RPMI8226 (cell line): ENCODE measurements at places on chromosomes 1 and 21.

DNA sequence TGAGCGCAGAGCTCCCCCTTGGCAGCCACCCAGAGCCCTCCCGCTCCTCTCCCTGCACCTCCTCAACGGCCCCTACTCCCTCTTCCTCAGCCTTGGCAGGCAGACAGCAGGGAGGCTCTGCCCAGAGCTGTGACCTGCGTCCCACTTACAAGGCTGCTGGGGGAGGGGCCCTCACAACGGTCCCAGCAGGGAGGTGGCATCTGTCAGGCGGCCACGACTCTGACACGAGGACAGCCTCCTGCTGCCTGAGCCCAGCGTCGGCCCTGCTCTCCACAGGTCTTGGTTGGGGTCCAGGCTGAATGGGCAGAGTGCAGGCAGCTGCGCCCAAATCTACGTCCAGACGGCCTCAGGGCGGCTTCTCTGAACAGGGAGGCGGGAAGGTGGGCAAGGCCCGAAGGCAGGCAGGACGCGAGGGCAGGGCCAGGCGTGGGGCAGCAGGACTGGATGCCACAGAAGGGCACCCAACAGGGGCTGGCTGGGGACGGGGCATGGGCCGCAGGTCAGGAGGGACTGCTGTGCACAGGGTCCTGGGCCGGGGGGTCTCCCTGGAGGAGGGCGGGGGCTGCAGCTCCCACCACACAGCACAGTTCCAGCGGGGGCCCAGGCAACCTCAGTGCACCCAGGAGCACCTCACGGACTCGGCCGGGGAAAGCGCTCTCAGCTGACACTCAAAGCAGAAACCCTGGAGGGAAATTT is 7.5 kb downstream of the SLC19A1 start:
- DNase-seq: no peak

DNA sequence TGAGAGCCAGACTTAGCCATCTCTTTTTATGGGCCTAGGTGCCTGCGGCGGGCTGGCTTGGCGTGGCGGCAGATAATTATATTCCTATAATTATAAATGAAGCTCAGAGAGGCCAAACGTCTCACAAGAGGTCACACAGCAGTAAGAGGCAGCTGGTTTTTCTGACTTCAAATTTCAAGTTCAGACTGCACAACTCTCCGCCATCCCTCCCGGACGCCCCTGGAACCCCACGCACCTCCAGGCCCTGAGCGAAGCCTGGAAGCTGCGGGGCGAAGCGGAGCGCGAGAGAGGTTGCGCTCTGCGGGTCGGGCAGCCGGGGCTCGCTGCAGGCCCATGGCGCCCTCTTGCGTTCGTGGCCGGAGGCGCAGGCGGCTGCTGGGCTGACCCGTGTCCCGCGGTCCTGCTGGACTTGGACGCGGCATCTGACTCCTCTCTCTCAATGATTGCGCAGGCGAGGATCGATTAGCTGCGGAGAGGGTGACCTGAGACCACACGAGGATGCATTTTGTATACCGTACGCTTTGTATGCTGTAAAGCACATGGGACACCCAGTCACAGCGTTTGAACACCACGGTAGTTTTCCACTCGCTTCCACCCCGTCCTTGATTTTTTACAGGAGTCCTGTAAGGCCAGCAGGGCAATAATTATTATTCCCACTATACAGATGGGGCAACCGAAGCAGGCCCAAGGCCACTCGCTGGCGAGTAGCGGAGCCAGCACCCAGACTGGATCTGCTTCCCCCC is 272.7 kb downstream of the FOXD2 start:
- peak; percentile 73 for DNase-seq

- no peak for DNase-seq
Observed at GRCh38 chr21:38056481-38056880, 140.2 kb upstream of the KCNJ6 start.

DNA sequence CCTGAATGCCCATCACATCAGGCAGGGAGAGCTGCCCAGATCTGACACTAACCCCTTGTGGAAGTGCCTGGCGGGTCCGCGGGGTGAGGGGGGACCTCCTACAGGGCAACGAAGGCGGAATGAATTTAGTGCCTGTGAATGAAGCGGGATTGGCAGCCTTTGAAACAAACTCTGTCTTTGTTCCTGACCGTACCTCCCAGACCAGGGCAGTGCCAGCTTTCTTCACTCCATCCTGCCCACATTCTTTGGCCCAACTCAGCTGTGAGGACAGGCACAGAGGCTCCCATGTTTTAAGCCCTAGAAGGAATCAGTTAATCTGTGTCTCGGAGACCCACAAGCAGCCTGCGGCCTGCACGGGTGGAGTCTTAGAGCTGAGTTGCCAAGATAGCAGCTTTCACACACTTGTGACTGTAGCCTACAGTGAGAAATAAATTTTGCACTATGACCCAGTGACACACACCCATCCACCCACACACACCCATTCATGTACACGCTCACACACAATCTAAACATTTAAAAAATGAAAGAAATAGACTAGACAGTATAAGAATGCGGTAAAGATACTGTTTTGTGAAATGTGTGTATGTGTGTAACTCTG is 60.1 kb upstream of the USP24 start:
- no peak for DNase-seq

GRCh38 chr1:107149946-107150345 is 9.1 kb downstream of the NTNG1 start:
- DNase-seq: no peak

GRCh38 chr1:239222999-239223398 is 163.4 kb upstream of the CHRM3 start:
- DNase-seq: no peak

- no peak for DNase-seq
Observed at GRCh38 chr1:214568328-214568727, 16.9 kb upstream of the PTPN14 start.

- no peak for DNase-seq
Observed at GRCh38 chr21:41753006-41753898, 13.6 kb downstream of the RIPK4 start.

GRCh38 chr1:53477651-53478501 is 18.7 kb downstream of the DMRTB1 start:
- DNase-seq: no peak

DNA sequence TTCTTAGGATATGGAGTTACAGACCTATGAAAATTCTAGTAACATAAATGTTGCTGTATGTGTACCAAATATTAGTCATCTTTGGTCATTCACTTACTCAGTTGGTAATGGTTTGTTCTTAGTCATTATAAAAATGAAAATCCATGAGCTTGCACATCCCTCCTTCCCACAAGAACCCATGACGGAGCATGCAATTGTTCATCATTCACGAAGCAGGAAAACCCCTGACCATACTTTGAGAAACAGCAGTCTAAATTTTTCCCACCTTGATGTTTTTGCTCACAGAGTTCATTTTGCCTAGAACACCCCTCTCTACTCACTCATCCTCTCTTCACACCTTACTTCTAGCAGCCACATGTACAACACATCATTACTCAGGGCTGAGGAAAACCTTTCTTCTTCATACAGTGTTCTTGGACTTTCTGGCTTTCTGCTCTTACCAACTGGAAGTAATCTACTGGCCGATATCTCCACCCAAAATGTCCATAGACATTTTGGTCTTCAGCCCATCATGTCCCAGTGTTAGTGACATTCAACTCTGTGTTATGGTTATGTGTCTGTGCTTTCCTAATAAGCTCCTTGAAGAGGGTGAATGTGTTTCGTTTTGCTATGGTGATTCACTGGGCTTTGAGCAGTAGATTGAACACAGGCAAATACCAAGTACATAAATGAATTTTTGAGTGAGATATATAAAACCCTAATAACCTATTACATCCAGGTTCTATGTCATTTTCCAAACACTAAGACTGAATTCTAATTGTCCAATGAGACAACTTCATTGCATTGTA is 189.9 kb downstream of the ZC3H11B start:
- DNase-seq: no peak

DNA sequence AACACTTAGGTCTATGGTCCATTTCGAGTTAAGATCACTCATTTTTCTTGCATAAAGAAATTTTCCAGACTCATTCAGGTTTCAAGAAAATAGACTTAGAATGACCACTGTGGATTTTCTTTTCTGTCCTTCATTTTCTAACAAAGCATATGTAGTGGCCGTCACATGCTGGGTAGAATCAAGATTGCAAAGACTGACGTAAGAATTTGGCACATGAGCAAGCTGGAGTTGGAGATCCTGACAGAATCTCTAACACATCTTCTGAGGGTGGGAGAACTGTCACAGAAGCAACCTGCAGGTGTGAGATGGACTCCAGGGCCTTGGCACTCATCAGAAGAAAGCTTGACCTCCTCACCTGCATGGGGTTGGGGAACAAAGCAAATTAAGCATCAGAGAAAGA is 28.6 kb downstream of the KIF26B start:
- DNase-seq: peak; percentile 77

DNA sequence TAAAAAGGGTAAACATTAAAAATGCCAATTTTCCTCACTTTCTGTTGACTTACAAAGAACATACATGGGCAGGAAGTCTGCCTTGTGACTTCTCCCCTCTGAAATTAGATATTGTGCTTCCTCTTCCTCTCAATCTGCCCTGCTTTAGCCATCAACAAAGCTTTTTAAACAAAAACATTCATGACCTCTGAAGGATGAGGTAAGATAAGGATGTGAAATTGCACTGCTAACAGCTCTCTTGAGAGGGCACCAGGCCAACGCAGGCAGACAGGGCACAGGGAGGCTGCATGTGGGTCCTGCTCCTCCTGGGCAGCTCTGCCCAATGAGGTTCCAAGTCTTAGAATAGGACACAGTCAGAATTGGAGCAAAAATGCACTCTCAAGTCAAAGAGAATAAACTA is 62.1 kb downstream of the DEGS1 start:
- DNase-seq: peak; percentile 63

DNA sequence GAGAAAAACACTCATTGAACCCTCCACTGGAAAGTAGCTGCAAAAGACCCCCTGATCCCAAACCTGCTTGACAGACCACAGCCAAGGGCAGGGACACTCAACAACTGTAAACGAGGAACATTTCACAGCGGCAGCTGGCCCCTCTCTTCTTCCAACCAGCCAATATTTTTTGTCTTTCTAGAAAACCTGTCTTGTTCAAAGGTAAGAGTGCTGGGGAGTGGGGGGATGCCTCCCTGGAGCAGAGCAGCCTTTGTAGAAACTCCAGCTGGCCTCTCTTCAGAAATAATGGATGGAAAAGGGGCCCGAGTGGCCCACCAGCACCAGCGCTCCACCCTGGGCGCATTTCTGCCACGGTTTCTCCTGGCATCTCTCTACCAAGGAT is 384.0 kb downstream of the RRAGC start:
- no peak for DNase-seq

DNA sequence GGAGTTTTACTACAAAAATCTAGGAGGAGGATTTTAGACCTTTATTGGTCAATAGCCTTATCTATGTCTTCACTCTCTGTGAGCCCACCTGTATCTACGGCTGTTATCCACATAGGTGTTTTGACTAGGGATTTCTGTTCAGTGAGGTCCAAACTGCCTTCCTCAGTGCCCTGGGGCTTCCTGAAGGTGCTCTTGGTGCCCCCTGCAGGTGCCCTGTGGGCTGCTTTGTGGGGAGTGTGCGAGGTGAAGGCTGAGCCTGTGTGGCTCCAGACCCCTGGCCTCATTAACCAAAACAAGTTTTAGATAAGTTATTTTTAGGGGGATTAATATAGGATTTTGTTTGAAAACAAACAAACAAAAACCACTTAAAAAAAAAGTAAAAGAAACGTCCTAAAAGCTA is 122.5 kb downstream of the KIF26B start:
- DNase-seq: peak; percentile 24

GRCh38 chr1:40687059-40687458 is 4.4 kb upstream of the NFYC start:
- DNase-seq: no peak

GRCh38 chr1:246216906-246217305 is 290.2 kb downstream of the SMYD3 start:
- peak; percentile 30 for DNase-seq

DNA sequence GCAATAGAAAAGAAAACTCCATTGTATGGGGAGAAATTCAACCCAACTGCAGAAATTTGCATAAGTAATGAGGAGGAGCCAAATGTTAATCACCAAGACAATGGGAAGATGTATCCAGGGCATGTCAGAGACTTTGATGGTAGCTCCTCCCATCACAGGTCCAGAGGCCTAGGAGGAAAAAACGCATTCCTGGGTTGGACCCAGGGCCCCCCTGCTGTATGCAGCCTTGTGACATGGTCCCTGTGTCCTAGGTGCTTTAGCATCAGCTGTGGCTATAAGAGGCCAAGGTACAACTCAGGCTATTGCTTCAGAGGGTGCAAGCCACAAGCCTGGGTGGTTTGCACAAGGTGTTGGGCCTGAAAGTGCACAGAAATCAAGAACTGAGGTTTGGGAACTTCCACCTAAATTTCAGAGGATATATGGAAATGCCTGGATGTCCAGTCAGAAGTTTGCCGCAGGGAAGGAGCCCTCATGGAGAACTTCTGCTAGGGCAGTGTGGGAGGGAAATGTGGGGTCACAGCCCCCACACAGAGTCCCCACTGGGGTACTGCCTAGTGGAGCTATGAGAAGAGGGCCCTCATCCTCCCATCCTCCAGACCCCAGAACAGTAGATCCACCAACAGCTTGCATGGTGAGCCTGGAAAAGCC is 162.3 kb downstream of the TGFB2 start:
- DNase-seq: no peak

GRCh38 chr1:55352080-55352810 is 137.1 kb upstream of the USP24 start:
- no peak for DNase-seq

GRCh38 chr1:115980998-115981993 is 5.0 kb downstream of the SLC22A15 start:
- DNase-seq: peak; percentile 6

- DNase-seq: no peak
Observed at GRCh38 chr1:71634159-71634558, 553.3 kb upstream of the ZRANB2 start.

- peak; percentile 78 for DNase-seq
Observed at GRCh38 chr1:208988811-208989222, 594.7 kb upstream of the CAMK1G start.

DNA sequence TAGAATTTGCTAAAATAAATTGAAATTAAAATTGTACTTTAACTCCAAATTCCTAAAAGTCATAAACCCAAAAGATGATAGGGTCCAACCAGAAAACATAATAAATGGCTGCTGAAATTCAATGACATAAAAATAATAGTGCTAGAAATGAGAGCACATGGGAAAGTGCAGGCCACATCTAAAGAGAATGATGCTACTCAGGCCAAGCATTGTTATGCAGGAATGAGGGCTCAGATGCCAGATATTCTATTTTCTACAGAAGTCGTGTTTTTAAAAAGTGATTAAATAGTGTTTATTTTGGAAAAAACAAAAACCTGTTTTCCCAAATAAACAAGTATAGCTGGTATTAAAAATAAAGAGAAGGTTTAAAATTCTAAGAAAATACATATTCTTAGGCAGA is 234.4 kb downstream of the KCNT2 start:
- no peak for DNase-seq

- no peak for DNase-seq
Observed at GRCh38 chr1:222224636-222225315, 323.1 kb downstream of the HHIPL2 start.

GRCh38 chr1:18561967-18562366 is 68.7 kb upstream of the PAX7 start:
- no peak for DNase-seq
